ENCODE measurements at places on chromosomes 11 and 22.

GRCh38 chr11:9029422-9029821 is 25.6 kb upstream of the NRIP3 start:
- DNase-seq: no peak

GRCh38 chr22:41822317-41823057 is 10.4 kb upstream of the SREBF2 start:
- no peak for DNase-seq

GRCh38 chr11:47950396-47950795 is 30.0 kb upstream of the PTPRJ start:
- DNase-seq: no peak

DNA sequence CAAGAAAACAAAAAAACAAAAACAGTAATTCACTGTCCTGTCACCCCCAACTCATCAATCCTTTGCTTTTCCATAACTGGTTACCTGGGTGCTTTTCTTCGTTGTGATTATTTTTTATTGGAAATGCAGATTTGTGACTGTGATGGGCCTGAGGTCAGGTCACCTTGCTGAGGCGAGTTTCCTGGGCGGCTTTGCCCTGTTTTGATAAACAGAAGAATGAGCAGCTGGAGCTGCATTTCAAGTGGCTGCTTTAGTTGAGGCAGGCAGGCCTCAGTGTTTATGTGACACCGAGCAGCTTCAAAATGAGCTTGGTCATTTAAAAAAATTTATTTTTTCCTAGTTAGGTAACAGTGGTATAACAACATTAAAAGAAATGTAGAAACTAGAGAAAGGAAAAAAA is 22.2 kb downstream of the PTPRJ start:
- DNase-seq: no peak

DNA sequence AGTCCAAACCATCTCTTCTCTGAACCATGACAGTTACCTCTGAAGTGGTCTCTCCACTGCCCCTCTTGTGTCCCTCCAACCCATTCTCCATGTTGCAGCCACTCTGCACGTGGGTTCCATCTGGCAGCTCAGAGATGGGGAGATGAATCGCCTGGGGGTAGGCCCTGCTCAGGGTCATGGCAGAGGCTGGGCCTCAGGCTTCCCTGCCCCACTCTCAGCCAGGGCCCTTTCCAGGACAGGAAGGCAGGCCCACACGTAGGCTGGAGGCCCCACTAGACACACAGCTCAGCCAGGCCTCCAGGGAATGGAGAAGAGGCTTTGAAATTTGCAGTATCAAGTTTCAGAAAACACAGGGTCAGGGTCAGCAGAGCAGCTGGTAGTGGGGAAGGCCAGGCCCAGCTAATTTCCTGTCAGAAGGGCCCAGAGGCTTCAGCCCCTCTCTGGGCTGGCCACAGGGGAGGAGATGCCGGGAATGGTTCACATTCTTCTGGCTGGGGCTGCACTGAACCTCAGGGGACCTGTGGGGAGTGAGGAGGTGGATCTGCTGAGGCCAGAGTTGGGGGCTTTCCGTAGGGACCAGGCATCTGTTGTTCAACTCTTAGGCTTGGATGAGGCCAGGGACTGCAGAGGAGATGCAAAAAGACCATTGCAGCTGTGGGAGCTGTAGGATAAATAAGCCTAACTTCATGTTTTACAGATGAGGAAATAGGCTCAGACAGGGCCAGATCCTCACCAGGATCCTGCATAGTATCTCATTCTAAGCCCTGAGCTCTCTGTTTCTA is 101.6 kb downstream of the SWAP70 start:
- DNase-seq: no peak

GRCh38 chr11:117814766-117815261 is 9.7 kb downstream of the FXYD2 start:
- DNase-seq: no peak

- no peak for DNase-seq
Observed at GRCh38 chr22:19097518-19097917, 24.7 kb downstream of the DGCR2 start.

DNA sequence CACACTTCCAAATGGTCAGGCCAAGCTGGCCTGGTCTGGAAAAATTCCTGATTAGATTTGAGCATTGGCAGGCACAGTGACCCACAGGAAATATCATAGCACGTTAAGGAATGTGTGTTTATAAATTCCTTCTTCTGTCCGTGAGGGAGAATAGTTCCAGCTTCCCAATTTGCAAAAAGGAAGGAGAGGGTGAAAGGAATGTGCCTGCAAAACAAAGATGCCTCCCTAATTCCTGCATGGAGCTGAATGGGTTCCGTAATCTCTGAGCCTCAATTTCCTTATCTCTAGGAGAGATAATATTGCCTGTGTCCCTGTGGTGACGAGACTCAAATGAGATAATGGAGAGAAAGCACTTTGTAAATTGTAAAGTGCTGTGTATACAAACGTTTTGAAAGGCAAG is 105.1 kb downstream of the FEZ1 start:
- no peak for DNase-seq

DNA sequence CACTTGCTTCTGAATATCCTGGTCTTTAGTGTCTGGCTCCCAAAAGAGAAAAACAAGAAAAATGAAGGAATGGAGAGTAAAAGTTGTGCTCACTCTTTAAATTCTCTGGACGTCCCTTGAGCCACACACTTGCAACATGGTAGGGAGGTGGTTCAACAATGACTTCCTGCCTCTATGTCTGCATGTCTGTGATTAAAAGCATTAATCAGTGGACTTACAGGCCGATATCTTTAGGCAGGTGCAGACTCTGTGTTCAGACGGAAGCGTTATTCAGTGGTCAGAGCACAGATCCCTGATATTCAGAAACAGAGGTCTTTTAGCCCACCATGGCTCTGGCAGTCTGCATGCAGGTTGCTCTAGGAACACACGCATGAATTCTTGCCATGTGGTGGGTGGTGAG is 1920.0 kb upstream of the RAG2 start:
- DNase-seq: no peak

DNA sequence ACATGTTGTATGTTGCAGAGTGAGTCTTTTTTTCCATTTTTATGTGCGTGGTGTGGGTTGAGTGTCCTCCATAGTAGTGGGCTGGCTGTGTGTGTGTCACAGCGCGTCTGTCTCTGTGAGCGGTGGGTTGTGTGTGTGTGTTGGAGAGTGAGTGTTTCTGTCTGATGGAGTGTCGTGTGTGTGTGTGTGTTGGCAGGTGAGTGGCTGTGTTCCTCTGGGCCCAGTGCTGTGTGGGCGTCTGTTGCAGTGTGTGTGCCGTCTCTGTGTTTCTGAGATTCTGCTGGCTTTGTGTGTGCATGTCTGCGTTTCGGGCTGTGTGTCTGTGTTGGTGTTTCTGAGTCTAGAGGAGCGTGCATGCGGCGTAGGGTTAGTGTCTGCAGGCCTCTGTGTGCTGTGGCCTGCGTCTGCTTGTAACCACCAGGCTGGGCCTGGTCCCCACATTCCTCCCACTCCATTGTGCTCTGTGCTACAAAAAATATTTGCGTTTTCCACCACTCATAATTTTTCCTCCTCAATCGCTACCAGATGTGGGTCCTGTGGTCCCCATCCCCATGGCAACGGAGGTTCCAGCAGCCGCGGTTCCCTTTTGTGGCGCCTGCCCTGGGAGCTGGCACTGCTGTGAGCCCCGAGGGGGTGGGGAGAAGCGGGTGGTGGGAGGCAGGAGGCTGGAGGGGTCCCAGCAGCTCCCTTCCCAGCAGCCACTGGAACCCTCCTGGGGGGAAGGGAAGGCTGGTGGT is 15.2 kb downstream of the SCARF2 start:
- DNase-seq: peak; percentile 74

DNA sequence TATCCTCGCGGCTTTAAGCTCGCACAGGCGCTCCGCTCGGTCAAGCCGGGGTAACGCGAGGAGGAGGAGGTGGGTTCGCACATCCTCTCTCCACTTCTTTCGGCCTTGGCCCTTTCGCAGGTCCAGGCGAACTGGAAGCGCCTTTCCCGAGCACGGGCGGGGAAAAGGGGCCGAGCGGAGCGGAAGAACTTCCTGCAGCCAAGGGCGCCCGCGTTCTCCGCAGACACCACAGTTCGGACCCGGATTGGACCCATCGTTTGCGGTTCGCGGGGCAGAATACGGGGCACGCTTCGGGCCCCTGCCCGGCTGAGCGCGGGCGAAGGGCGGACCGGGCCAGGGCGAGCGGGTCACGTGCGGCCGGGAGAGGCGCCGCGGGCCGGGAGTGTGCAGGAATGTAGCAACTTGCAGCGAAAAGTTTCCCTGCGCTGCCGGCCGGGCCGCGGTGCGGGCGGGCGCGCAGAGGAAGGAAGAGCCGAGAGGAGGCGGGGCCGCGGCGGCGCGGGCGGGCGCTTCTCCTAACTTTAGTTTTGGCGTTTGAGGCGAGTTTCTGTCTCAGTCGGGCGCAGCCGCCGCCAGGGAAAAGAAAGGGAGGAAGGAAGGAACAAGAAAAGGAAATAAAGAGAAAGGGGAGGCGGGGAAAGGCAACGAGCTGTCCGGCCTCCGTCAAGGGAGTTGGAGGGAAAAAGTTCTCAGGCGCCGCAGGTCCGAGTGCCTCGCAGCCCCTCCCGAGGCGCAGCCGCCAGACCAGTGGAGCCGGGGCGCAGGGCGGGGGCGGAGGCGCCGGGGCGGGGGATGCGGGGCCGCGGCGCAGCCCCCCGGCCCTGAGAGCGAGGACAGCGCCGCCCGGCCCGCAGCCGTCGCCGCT is at the start of gene YAP1:
YAP1 (plus strand) TSS at position 552 of the 865 bp plus-strand sequence. CDS start 402 bp downstream, outside the sequence.
- peak; percentile 81 for DNase-seq

DNA sequence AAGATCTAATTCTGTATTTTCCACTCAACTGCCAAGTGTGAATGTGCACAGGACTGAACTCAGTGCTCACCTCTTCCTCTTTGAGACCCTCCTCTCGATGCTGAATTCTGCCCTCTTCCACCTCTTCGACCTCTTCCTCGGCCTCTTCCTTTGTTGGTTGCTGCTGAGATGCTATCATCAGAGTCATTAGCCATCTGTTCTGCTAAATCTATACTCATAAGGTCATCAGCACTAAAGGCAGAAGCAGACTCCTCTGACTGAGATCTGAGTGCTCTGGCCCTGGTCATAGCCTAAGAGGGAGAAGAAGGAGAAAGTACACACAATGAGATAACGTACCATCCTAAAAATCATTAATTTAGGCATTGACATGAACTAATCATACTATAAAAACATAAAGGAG is 45.9 kb upstream of the GPR83 start:
- DNase-seq: no peak

DNA sequence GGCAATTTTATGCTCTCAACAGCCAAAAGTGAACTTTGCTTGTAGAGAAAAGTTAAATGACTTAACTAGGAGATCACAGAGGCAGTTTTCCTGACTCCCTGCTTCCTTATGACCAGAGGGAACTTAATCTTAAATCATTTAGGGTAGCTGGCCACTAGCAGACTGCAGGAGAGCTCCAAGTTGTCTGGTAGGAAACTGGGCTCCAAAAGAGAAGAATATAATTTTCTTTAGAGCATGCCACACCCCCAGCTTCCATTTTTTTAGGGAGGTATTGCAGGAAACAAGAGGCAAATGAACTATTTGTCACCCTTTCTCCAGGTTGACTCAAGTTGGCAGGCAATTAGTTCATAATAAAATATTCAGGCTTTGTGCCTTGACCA is 2.6 kb downstream of the METTL15 start:
- DNase-seq: no peak

DNA sequence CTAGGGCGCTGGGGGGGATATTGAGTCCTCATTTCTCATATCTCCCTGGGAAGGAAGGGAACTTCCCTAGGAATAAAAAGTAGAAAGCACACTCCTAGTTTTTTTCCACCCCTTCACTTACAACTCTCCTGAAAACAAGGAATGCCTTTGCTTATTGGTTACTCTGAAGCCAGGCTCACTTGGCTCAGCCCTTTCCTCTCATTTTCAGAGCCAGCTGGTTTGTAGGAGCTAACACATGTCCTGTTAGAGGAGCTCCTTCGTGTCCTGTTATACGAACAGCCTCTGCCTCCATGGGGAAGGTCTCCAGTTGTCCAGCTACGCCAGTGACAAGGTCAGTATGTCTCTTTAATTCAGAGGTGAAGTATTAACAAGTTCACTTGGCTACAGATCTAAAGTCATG is 17.6 kb downstream of the ALKBH8 start:
- no peak for DNase-seq

GRCh38 chr11:121194731-121195596 is 93.9 kb downstream of the TECTA start:
- peak; percentile 91 for DNase-seq

DNA sequence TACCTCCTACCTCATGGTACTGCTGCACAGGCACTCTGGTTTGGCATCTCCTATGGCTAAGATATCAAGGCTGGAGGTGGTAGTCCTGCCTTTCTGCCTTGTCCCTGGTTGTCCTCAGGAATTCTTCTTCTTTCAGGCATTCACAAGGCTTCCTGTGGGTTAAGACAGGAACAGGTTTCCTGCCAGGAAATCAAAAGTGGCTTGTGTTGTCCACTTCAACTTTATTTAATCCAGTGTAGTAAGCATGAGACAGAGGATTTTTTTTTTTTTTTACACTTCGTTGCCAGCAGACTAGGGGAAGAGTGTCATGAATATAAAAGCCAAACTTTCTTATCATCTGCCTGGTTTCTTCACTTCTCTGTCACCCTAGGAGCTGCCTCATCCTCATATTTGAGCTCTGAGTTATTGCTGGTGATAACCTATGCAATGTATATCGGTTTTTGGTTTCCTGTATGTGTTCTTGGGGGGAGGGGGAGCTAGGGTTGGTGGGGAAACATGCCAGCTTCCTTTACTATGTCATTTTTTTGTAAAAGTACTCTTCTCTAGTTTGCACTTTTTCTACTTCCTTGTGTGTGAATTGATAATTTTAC is 50.2 kb downstream of the XKR3 start:
- no peak for DNase-seq

DNA sequence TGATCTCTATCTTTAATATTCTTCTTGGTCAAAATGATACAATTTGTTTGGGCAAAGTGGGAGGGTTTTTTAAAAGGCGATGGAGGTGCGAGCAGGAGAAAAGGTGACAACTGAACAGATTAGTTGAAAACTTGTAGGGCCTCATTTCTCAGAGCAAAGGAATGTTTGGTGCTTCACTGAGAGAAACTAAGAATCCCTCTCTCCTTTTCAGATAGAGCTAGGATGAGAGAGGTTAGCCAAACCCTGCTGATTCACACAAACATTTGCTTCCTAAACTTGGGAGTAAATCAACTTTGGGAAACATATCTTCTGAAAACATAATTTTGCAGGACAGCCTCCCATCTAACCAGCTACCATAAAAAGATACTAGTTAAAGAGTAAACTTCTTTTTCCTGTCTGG is 57.0 kb downstream of the PHF21A start:
- no peak for DNase-seq

DNA sequence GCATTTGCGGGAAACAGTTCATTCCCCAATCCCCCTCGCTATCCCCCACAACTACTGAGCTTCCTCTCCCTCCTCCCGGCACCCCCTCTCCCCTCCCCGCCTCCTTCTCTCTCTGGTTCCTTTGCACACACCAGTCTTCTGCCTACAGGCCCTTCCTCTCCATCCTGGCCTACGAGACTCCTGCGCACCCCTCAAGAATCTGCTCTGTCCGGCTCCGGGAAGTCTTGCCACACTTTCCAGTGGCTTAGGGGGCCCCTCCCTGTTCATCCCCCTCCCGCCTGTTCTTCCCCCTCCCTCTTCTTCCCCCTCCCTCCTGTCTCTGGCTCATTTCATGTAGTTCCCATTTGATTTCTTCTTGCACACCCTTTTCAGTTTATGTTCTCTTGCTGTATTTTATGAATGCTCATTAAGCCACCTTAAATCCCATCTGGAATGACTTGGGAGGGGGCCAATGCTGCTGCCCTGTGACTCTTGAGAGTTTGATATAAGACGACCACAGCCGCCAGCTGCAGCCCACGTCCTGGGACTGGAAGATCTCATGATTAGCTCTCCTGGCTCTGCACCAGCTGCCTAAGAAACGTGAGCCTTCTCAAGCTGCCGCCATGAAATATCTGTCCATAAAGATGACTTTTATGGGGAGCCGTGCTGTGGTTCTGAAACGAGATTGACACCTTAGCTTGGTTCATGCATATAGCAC is 50.9 kb downstream of the RPS6KA4 start:
- peak; percentile 23 for DNase-seq

Data from spinal cord (tissue), 10 donors.